ENCODE measurements at places on chromosomes 5 and 9.

DNA sequence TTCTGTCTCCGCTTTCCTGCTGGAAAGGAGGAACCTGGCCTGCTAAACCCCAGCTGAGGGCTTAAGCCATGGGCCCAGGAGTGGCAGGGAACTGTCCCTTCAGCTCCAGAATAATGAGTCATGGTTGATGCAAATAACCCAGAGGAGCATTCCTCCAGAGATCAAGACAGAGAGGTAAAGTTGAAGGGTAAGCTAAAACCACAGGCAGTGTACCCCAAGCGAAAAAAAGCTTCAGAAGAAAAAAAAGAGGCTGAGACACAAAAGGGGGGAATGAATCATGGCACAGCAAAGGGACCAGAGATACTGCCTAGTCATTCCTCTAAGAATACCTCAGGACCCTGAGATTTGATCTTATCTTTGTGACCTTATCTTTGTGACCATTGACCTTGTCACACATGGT lies 199.5 kb upstream of the TAS2R1 start:
- no peak for DNase-seq

- DNase-seq: peak; percentile 52
These were observed 382.7 kb upstream of the MEF2C start for GRCh38 chr5:89265511-89266179.

GRCh38 chr9:38251036-38251860 lies 141.3 kb upstream of the ALDH1B1 start:
- DNase-seq: no peak

GRCh38 chr5:137115152-137115551 lies 384.0 kb downstream of the SPOCK1 start:
- DNase-seq: no peak

DNA sequence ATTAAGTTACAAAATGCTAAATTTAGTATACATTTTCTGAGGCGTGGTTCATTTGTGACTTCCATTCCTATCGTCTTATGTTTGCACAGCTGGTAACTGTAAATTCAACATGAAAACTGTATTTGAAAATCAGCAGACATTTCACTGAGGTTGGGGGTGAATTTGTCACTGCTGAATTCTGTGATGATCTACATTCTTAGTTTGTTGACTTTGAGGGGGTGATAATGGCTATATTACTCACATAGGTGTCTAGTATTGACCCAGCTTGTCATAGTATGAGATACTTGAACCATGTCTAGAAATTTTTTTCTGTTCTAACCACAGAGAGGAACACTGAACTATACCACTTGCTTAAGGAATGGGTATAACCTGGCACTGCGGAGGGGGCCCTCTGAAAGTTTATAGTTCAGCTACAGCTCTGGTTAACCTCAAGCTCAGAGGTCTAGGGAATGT lies 313.3 kb downstream of the PIK3R1 start:
- DNase-seq: no peak

GRCh38 chr9:68705531-68706362 lies 707 bp downstream of the PIP5K1B start:
- DNase-seq: peak; percentile 25

DNA sequence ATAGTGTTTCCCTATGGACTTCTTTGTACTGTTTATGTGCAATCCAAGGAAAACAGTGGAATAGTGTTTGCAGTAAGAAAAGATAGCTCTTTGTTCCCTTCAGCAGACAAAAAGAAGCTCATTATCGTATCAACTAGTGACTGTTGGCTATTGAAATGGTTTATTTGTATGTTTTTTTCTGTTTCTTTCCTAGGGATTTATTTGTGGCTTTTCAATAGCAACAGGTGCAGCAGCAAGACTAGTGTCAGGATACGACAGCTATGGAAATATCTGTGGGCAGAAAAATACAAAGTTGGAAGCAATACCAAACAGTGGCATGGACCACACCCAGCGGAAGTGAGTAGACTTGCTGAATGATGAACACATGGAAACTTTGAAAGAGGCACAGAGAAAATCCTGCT lies 65.1 kb downstream of the SLC44A1 start:
- DNase-seq: no peak

GRCh38 chr5:108636135-108636853 lies 111.4 kb upstream of the FER start:
- no peak for DNase-seq

DNA sequence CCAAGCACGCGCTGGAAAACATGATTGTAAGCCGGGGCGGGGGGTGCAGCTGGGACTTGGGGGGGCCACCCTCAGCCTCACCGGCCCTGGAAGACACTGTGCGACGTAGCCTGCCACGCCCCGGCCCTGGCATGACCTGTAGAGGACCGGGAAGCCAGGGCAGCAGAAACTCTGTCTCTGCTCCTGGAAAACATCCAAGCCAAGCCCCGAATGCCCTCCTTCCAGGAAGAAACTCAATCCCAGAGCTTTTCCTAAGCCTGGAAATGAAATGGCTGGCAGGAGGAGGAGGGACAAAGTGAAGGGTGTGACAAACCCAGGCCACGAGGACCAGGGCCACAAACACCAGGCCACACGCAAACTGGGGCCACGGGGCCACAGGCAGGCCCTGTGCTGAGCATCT lies 55.4 kb downstream of the KCNT1 start:
- DNase-seq: no peak

- peak; percentile 16 for DNase-seq
These were observed 34.3 kb upstream of the FRMD3 start for GRCh38 chr9:83572524-83572923.

DNA sequence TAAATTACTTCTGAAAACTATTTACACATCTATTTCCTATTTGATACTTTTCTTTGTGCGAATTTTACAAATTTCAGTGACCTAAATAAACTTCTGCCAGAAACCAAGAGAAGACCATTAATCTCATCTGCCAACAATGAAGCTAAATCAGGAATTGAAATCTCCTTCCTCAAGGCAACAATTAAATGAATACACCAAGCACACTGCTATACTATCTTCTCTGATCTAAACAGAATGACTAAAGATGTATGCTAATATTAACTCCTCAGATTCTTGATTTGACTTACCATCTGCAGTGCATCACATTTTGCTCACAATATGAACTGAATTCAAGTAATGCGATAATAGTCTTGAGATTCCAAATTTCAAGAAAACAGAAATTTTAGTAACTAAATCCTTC lies 82.3 kb downstream of the CEP120 start:
- DNase-seq: no peak

DNA sequence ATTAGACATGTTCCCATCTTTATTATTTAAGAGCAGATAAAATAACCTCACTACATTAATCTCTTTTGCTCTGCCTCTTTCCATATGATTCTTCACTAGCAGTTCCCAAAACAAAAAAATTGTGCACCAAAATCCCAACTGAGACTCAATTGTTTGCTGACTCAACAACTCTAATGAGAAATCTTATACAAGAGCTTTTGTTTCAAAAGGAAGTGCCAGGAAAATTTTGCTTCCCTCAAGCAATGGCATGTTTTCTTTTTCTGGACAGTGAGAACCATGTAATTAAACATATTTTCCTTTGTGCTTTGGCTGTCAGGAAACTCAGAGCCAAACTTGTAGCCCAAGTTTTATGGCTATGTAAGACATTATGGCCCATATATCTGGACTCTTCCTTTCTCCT lies 62.0 kb downstream of the TMC1 start:
- no peak for DNase-seq
